Activated T-helper 1 cell treated with Interleukin-2 at 50 U/mL for 16 hours (primary cell): ENCODE measurements at places on chromosomes 5 and 9.
A peak's percentile ranks its signal among the peaks of the same experiment; 100 is the strongest.

DNA sequence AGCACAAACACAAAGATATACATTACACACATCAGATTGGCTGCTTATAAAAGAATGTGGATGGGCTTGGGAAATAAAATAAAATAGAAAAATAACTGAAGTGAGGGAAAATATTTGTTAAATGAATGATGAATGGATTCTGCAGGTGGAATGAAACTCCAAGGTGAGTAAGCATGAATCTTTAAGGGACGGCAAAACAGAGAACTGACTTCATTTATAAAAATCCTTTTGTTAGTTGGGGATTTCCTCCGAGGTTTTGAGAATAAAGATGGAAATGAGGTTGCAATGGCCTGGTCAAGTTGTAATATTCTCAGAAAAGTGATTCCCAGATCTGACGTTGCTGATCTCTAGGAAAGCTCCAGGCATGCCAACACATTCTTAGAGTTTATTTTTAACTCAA is 20.9 kb upstream of the SEMA6A start:
- DNase-seq = no peak

- DNase-seq = no peak
These were observed 56.7 kb upstream of the EQTN start for GRCh38 chr9:27353474-27354229.

DNA sequence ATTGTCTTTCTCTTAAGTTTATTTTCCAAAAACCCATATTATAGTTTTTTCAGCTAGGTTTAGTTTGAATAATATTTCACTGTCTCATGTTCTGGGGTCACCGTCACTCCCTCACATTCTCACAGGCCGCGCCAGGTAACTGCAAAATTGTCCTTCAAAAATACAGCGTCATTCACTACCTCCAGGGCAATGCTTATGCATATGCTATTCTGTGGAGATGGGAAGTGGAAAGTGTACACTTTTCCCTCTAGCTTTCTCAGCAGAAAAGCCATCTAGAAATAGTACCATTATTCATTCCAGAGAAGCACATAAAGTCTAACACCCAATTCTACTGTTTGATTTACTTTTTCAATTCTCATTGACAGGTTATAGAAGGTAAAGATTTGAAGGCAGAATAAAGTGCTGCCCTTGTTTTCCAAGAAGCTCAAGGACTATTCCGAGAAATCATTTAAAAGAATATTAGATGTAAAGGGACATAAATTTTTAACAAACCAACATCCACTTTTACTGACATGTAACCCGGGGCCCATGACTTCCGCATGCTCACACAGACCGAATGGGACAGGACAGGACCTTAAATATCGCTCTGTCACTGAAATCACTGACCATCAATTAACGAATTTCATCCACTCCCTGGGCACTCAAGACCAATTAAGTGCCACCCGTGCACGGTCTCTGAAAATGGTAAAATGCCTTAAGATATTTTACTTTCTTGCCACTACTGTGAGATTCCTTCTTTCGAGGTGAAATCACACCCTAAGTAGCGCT is 720 bp downstream of the NUDT12 start:
- no peak for DNase-seq

DNA sequence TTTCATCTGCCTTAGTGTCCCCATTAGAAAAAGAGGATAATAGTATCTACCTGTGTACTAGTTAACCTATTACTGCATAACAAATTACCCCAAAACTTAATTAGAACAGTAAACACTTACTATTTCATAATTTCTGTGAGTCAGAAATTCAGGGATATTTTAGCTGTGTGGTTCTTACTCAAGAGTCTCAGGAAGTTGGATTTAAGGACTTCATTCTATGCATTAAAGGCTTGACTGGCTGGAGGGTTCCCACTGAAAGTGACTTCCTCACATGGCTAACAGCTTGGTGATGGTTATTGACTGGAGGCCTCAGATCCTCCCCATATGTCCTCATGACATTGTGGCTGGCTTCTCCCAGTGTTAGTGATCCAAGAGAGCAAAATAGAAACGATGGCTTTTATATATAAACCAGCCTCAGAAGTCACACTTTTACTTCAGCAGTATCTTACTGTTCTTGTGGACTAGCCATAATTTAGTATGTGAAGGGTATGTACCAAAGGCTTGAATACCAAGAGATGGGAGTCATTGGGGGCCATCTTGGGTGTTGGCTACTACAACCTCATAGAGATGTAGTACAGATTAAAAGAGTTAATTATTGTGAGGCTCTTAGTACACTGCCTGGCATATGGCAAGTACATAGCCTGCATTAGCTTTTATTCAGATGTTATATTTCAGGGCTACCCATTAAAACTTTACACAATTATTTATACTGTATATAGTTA is 9.9 kb downstream of the RAD23B start:
- DNase-seq = no peak

DNA sequence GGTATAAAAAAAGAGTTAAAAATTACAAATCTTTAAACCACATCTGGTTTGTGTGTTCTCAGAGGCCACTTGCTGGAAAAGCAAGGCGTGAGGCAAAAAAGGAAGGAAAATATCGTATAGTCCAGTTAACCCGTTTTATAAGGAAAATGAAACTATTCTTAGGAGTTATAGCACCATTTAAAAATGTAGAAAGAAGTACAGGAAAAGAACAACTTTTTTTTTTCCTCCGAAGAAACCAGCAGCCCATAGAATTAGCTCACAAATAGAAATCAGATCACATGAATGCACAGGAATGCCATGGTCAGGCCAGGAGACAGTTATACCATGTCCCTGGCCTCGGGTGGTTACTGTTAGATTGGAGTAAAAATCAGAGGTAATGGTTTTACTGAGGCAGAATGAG is 241.6 kb downstream of the FBXL7 start:
- DNase-seq = no peak

DNA sequence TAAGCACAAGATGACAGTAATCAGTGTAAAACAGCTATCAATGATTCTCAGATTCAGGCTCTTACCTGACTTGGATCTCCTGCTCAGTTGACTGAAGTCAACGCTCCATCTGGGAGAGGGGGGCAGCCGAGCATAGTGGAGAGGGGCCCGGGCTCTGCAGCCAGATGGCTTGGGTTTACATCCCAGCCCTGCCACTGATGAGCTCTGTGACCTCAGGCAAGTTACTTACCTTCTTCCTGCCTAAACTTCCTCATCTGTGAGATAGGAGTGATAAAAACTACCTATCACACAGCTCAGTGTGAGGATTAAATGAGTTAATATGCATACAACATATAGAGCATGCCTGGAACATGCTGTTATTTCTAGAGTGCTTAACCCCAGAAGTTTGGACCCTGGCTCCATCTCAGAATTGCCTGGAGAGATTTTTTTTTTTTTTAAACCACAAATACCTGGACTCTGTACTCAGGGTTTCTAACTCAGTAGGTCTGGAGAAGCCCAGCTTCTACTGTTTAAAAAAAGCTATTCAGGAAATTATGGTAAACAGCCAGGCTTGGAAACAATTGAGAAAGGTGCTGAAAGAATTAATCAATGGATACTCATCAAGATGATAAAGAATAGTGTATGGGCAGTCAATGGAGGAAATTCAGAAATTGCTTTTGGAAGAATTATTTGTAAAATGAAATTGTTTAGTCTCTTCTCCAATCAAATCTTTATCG is 72.2 kb downstream of the ANKRD55 start:
- no peak for DNase-seq

DNA sequence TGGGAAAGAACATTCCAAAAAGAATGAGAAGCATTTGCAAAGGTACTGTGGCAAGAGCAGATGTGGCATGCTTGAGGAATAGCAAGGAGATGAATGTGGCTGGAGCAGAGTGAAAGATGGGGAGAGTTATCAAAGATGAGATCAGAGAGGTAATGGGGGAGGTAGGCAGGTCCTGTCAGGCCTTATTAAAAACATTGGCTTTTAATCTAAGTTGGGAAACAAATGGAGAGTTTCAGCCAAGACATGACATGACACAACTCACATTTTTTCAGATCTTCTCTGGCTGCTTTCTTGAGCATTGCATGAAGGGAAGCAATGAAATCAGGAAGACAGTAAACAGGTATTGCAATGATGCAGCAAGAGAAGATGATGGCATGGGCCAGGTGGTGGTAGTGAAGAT is 120.3 kb downstream of the MUSK start:
- DNase-seq = no peak

DNA sequence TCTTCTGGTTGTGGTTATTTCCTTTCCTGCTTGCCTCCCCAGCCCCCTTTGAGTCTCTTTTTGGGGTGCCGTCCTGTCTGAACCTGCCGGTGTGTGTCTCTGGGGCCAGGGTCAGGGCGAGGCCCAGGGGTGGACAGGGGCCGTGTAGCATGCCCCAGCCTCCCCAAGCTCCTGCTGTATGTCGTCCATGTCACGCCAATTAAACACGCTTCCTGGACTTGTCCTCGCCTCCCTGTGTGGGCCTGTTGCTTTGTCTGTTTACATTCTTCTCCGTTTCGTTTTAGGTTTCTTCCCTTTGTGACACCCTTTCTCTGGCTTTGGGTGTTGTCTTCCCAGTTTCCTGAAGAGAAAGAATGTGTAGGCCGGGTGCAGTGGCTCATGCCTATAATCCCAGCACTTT is 28.5 kb upstream of the HMCN2 start:
- no peak for DNase-seq

GRCh38 chr5:98309785-98310598 is 463.5 kb upstream of the RGMB start:
- no peak for DNase-seq

DNA sequence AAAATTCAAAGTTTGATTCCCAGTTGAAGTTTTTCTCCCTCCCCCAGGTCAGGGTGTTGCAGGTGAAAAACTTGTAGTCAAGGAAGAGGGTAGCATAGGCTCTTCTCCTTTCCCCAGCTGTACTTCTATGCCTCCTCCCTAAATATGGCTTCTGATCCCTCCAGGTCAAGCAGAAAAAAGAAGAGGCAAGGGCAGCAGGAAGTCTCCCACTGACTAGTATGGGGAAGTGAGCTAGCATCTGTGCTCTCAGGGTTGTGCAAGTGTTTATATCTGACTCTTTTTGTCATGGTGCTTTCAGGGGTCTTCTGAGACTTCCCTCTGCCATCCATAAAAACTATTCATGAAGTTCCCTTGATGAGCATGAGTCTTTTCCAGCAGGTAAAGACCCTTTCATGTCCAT is 76.0 kb downstream of the ATPSCKMT start:
- DNase-seq = no peak

GRCh38 chr5:44942524-44943001 is 133.8 kb downstream of the MRPS30 start:
- DNase-seq = no peak

- DNase-seq = no peak
These were observed 22.9 kb upstream of the ASS1 start for GRCh38 chr9:130421802-130422276.

DNA sequence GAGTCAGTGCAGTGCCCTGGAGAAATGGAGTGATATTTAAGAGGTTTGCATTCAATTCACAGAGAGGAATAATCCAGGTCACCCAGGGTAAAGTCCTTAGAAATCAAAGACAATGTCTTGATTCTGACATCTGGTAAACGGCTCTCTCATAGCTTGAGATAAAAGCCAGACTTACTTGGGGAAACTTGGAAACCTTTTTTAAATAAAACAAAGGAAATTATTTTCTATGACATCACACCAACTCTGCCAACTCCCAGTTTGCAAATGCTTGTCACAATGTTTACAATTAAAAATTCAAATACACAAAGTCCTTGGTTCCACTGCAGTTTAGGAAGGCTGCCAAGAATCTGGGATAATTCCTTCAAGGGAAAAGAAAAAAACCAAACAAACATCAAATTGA is 255.1 kb upstream of the NREP start:
- DNase-seq = no peak

- no peak for DNase-seq
These were observed 54.4 kb downstream of the CCDC192 start for GRCh38 chr5:127757576-127757975.

GRCh38 chr5:163564321-163564938 is 59.0 kb downstream of the MAT2B start:
- peak; percentile 33 for DNase-seq

DNA sequence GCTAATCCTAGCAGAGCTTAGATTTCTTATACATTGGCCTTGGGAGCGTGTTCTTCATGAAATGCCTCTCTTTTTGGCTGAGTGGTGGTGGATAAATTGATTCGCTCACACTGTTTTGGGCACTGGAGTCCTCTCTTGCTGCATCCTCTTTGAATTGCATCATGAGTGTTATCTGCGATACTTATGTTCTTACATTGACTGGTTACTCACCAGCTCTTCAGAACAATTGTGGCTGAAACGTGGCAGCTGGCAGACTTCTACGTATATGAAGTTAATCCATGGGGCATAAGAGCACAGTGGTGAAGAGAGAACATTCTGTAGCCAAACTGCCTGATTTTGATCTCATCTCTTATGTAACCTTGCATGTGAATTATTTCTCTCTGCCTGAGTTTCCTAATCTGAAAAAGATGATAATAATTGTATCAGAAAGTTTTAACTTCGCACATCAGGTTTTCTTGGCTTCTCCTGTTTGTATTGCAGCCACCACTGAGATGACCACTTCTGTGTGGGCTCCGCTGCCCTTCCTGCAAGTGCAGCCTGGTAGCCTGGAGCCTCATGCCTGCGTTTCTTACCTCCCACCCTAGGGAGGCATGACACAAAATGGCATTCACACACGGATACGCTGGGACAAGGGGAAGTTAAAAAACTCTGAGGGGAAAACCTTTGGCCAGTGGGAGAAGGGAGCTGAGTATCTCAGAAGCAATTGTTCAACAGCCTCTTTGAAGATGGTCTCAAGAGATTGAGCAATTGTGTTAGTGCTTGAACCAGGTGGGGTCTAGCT is 295.2 kb downstream of the ARHGAP26 start:
- no peak for DNase-seq

DNA sequence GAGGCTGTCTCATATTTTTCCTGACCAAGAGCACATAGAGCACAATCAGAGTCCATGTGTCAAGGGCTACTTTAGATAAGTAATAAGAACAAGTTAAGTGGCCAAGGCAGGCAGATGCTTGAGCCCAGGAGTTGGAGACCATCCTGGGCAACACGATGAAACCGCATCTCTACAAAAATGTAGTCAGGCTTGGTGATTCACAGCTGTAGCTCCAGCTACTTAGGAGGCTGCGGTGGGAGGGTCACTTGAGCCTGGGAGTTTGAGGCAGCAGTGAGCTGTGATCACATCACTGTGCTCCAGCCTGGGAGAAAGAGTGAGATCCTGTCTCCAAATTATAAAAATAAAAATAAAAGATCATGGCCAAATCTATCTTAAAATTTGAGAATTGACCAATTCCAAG is 767.9 kb upstream of the CTNND2 start:
- no peak for DNase-seq

DNA sequence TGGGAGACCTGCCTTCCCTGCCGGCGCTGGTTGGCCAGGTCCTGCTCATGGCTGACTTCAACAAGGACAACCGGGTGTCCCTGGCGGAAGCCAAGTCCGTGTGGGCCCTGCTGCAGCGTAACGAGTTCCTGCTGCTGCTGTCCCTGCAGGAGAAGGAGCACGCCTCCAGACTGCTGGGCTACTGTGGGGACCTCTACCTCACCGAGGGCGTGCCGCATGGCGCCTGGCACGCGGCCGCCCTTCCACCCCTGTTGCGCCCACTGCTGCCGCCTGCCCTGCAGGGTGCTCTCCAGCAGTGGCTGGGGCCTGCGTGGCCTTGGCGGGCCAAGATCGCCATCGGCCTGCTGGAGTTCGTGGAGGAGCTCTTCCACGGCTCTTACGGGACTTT is 10.6 kb downstream of the DIPK1B start:
- DNase-seq = no peak
